ENCODE measurements at places on chromosomes 6 and 20.

DNA sequence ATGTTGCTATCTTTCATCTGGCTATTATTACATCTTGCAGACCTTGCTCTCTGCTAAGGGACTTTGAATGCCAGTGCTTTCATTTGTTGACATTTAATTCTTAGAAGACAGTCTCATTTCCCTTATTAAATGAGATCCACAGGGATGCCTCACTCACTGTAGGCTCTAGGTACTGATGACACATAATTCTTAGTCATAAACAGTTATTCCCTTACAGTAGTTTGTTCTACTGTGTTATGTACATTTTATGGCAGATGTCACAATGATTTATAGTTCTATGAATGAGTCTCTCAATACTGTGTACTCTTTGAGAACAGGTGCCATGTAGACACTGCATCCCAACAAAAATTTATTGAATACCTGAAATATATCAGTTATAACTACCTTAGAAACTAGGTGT lies 70.3 kb downstream of the FAM83B start:
- no peak for DNase-seq

DNA sequence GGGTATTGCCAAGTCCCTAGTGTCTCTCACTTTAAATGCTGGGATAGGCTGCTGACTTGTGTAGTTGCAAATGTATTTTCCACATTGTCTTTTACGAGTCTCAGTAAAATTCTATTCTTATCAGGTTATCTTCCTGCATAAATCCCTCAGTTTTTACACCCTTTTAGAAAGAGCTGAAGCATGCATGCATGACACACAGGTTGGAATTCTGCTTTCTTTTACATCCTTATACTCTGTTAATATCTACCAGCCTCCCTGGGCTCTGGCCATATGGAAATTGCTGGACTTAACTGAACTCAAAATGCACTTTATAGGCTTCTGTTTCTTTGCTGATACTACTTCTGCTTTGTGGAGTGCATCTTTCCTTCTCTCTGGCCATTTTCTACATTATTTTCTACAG lies 477.4 kb downstream of the FRK start:
- DNase-seq: no peak

GRCh38 chr20:45872626-45873025 lies 8.4 kb upstream of the ZSWIM1 start:
- no peak for DNase-seq

DNA sequence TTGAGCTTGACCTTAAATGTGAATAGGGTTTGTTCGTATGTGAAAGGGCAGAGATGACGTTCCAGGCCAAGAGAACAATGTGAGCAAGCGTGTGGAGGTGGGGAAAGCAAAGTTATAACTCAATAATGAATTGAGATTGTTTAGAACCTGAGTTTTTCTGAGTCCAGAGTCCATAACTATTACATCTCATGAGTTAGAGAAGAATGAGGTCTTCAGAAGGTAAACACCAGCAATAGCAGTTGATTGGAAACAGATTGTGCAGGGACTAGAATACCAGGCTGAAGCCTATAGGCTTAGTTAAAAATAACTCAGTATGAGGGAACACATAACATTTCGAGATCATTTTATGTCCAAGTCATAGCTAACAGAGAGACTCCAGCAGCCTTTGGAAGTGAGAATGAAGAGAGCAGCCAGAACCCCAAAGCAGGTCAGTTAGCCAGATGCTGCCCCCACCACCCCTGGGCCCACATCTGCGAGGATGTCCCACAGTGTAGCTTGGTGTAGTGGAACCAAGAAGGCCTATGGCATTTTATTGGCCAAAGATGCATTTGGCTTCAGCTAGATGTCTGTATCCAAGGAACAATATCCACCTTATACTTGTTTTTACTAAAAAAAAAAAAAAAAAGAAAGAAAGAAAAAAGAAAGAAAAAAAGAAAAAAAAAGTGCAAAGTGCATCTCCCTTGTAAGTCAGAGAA lies 121.7 kb downstream of the TNFRSF21 start:
- no peak for DNase-seq

DNA sequence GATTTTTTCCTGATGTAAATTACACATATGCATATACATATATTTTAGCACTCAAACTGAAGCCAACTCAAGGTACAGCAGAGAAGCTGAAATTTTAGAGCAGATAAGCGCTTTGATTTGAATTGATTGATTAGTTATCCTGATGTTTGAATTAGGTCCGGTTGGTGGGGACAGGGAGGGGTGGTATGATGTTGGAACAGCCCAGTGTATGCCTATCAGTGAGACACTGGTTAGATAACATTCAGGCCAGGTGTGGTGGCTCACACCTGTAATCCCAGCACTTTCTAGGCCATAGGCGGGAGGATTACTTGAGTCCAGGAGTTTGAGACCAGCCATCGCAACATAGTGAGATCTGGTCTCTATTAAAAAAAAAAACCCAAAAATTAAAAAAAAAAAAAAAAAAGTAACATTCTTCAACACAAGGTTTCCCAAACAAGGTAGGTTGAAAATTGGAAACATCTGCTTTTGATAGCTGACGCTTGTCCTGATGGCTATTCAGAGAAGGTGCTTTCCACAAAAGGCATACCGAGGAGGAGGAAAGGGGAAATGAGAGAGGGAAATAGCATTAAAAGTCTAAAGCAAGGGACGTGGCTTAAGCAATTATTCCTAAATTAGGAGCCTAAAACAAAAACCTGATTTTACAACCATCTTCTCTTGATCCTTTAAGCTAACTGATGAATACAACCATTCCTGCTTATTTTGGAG lies 288.4 kb upstream of the JARID2 start:
- DNase-seq: no peak

GRCh38 chr6:159640322-159640721 lies 52.7 kb downstream of the SOD2 start:
- DNase-seq: no peak

DNA sequence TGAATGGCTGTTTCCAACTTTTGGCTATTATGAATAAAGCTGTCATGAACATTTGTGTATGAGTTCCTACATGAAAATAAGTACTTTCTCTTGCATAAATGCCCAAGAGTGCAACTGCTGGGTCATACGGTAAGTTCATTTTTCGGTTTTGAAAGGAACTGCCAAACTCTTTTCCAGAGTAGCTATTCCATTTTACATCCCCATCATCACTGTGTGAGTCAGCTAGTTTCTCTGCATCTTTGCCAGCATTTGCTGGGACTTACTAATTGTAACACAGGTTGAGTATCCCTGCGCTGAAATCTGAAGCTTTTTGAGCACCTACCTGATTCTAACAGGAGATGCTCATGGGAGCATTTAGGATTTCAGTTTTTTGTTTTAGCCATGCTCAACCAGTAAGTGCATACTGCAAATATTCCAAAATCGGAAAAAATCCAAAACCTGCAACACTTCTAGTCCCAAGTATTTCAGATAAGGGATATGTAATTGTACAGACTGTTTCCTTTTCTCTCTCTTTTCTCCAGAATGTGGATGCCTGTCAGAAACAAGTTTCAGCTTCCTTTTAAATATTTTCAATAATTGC lies 118.4 kb downstream of the DTNBP1 start:
- DNase-seq: no peak

All from activated CD8-positive, alpha-beta memory T cell treated with anti-CD3 and anti-CD28 coated beads for 24 hours (primary cell).